ENCODE measurements at places on chromosomes 3 and 15.

GRCh38 chr3:186254676-186255650 lies 107.1 kb downstream of the DGKG start:
- DNase-seq, result no peak

DNA sequence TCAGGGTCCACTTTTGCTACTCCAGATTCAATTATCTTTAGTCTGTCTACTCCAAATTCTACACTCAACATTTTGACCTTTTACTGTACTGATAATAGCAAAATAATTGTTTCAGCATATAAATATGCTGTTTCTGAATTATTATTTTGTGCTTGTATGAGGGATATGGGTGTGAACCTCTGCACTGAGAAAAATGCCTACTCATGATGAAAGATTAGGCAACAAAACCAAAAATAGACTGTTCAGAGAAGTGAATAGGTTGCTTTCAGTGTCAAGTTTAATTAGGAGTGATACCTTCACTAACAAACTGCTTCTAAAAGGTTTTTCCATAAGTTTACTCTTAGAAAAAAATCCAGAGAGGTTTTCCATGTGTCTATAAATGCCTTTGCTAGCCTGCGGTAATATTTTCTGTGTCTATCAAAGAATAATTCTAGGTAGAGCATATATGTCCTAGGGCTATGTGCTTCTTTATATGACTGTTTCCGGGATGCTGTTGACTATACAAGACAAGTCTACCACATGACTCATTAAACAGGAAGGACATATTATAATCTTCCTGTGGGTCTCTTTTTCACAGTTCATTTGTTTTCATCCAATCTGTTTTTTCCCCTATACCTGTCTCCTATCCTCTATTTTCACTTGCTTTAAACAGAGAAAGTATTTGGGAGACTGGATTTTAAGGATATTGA lies 218.5 kb upstream of the TTC14 start:
- no peak for DNase-seq

GRCh38 chr3:39327746-39328349 lies 1.7 kb upstream of the CCR8 start:
- DNase-seq, result no peak

GRCh38 chr15:62950462-62950931 lies 92.0 kb upstream of the TPM1 start:
- DNase-seq, result no peak

- peak; percentile 49 for DNase-seq
These were observed 4.4 kb upstream of the CD200R1 start for GRCh38 chr3:112979244-112979832.

- DNase-seq, result no peak
These were observed 29.6 kb downstream of the ONECUT1 start for GRCh38 chr15:52760562-52760961.

DNA sequence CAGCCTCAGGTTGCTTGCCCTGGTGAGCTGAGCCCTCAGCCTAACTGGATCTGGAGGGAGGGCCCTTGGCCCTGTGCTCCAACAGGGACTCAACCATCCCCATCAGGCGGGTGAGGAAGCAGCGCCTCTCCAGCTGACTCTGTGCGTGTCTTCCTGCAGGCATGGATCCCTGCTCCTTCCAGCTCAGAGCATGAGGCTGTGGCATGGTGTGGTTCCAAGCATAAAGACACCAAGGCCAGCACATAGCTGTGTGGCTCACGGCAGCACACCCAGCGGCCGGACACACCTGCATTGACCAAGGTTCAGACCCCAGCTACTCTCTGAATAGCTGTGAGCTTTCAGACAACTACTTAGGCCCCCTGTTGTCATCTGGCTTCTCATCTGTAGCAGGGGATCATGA lies 131.0 kb upstream of the PLXNA1 start:
- no peak for DNase-seq

DNA sequence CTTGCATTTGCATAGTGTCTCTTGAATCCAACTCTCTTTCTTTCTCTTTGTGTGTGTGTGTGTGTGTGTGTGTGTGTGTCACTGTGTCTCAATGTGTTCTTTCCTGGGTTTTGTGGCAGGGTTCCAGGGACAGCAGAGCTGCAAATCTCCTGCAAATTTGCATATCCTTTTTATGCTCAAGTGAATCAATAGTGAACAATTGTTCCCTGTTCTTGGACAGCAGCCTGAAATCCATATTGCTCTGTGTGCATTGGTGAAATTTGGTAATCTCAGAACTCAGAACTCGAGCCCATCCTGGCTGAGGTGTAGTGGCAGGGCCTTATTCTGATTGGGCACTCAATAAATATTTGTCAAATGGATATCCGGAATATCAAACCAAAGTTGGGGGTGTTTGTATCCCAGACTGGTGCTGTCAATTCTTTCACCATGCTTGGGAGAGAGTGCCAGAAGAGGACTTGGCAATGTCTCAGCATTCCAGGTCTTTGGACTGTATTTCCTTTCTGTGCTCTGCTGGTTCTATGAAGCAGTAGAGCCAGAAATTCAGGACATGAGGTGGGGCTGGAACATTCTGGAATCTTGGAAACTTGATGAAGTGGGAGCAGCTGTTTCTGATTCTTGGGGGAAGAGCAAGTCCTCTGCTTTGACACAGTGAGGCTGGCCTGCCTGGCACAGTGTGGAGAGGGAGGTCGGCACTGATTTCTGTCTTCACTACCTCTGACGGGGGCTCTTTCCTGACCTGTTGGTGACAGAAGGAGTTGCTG lies 380.6 kb upstream of the C2CD4B start:
- peak; percentile 63 for DNase-seq

- DNase-seq, result no peak
These were observed 50.3 kb downstream of the SHQ1 start for GRCh38 chr3:72797773-72798543.

GRCh38 chr3:69890084-69890483 lies 109.4 kb upstream of the SAMMSON start:
- no peak for DNase-seq

DNA sequence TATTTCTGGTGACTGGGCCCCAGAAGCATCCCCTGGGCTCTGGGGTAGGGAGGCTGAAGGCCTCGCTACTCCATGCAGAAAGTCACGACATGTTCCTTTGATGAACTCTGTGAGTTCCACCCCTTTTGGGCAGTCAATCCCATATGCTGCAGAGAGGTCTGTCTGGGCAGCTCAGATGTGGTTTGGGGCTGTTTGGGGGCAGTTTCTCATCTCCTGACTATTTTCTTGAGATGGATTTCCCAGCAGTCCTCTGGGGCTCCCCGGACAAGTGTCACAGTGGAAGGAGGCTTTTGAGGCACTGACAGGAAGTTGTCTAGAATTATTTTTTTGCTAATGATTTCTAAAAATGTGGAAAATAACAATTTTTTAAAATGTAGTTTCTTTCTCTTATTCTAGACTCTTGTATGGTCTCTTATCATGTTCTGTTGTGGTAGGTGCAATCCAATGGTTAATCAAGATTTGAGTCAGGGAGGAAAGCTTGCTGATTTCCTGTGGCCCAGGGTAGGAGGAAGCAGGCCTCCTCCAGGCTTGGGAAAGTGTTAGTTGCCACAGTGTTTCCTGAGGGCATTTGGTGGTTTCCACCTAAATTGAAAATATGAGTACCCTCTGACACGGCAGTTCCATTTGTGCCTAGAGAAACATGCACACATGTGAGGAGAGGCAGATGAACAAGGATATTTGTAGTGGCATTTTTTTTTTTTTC lies 19.9 kb upstream of the TATDN2 start:
- no peak for DNase-seq

GRCh38 chr15:92580521-92580920 lies 75.1 kb downstream of the FAM174B start:
- no peak for DNase-seq

DNA sequence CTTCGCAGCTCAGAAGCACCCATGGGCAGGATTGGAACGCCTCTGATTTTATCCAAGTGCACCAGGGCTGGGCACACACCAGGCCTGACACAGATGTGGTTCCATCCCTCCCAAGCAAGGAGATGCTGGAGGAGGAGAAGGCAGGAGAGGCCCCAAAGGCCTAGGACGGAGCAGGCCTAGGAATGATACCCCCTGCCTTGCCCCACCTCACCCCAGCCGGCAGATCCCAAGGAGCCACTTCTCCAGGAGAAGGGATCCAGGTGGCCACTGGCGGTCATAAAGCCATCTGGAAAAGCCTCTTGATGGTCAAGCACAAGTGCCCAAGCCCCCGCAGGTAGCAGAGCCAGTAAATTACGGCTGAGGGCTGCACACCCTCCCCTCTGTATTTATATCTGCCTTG lies 211.8 kb downstream of the TBC1D2B start:
- no peak for DNase-seq

- no peak for DNase-seq
These were observed 3.7 kb upstream of the MYO5A start for GRCh38 chr15:52532427-52532826.

DNA sequence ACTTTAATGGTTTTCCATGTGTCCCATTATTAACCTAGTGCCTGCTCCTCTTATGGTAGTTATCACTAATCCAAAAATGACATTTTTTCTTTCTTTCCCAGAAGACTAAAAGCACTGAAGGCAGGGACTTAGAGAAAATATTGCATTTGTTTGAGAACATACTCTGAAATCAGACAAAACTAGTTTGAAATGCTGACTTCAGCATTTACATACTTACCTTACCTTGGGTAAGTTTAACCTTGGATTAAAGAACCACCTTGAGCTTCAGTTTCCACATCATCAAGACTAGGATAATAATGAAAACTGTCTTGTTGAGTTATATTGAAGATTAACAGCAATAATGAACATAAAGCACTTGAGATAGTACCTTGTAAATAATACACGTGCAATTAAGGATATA lies 413.0 kb downstream of the SOX2 start:
- DNase-seq, result no peak

- DNase-seq, result no peak
These were observed 89.8 kb downstream of the LRIG1 start for GRCh38 chr3:66410976-66411375.

DNA sequence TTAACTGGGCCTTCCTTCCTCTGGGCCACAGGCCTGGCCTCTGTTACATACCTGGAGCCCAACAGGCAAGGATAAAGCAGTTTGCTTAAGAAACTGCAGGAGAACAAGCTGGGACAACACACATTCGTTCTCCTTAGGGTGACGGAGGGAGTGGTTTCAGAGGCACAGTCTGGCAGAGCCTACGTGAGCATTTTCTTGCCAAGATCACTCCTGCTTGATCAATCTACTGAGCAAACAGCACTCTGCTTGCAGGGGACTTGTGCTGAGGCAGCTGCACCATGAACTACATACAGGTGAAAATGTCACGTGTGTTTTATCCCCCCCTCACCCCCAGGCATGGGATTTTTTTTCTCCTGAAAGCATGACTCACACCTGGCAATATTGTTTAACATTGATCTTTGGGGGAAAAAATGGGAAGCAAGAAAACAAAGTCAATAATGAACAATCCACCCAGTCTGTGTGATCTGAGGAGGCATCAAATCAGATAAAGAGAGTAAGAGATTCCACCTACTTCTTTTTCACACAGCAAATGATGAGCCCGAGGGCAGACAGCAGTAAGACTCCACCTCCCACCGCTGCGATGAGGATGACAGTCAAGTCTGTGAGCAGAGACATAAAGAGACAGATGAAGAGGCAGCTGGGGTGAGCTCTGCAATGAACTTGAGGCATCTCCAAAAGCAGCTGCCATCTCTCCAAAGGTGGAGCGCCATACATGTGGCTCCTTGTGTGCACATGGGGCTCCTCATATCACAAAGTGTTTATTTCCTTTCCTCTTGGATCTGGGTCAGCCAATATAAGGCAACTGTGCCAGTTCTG lies 57.4 kb downstream of the CDCP1 start:
- DNase-seq, result no peak

DNA sequence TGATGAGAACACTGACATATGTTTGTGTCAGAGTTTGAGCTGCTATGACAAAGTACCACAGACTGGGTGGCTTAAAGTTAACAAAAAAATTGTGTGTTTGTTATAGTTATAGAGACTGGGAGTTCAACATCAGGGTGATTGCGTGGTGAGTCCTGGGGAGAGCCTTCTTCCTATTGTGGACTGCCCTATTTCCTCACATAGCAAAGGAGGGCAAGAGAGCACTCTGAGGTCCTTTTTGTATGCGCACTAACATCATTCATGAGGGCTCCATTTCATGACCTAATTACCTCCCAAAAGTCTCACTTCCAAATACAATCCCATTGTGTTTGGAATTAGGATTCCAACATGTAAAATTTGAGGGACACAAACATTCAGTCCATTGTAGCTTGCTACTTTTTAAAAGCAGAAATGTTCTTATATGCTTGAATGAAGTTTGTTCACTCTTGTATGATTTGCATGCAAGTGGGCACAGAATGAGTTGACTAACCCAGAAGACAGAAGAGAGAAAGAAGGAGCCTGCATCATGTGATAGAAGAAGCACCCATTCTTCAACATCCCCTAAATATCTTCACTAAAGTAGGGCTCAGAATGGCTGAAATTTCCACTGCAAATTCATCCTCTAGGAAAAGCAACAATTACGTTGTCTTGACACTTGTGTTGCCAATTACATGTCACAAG lies 18.9 kb upstream of the ALCAM start:
- DNase-seq, result no peak

- DNase-seq, result no peak
These were observed 399.1 kb upstream of the DPH6 start for GRCh38 chr15:35944945-35945585.

DNA sequence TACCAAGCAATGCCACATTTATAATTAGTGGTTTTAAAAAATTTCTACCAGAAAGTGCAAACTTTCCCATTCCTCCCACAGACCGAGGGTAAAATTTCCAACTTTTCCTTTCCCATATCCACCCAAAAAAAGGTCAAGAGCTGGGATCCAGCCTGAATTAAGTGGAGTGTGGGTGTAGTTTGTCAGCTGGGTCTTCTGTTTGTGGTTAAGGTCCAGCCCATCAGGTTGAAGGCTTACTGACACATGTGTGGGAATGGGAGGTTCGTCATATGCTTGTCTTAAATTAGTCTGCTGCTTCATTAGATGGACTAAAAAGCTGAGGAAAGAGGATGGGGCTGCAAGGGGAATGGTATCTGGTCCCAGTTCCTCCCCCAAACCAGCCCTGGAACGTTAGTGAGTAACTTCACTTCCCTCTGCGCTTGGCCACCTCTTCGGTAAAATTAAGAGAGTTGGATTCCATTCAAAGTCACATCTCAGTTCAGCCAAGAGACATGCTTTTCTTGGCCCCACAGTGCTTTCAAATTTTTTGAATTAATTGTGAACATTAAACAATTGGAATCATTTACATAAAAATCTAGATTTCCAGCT lies 59.0 kb upstream of the PLCL2 start:
- DNase-seq, result no peak

GRCh38 chr3:134663721-134664456 lies 13.1 kb upstream of the KY start:
- peak; percentile 46 for DNase-seq

- DNase-seq, result no peak
These were observed 37.4 kb upstream of the MGLL start for GRCh38 chr3:127859730-127860129.

DNA sequence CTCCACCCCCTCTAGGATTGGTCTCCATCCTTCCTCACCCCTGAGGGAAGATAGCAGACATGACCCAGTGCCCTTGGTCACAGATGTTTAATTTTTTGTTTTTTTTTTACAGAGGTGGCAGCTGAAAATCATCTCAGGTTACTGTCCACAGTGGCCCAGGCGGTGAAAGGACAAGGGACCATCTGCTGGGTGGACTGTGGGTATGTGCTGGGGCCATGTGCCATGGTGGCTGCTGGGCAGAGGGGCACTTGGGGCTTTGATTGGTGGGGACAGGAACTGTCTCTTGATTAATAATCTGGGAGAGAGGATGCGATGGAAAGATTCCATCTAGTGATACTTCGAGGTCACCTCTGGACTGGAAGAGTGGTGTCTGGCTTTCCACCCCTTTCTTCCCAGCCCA lies 25.4 kb downstream of the PDIA5 start:
- DNase-seq, result no peak

Data from muscle of arm (tissue), 14 donors.